Stimulated activated CD8-positive, alpha-beta memory T cell treated with anti-CD3 and anti-CD28 coated beads, Interleukin-4, amount 100 ng/mL, for 4 hours (primary cell): ENCODE measurements at places on chromosomes 16 and 17.

DNA sequence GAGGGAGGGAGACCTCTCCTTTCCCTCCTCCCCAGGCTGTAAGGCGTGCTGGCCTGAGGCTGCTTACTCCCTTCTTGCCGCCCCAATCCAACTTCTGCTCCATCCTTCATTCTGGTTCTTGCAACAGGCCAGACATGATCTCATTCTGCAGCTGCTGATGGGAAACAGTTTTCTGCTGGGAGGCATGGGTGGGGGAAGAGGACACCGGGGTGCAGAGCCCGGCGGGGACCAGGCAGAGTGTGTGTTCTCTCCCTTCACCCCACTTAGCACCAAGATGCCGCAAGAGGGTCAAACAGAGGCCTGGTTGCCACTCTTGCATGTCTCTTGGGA is 1.4 kb downstream of the SARM1 start:
- no peak for DNase-seq

DNA sequence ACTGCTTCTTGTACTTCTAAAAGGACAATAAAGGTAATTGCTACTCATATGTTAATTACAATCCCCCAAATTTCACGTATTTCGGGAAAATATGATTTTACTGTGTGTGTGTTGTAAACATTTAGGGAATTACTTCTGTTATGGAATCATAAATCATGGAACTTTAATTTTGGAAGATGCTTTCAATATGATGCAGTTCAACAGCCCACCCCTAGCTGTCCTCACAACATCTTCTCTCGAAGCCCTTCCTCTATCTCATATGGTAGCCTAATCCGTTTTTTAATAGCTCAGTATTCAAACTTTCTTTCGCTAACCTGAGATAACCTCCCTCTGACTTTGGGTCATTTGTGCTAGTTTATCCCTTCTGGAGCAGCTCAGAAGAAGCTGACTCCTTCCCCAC is 78.4 kb downstream of the ANKFN1 start:
- no peak for DNase-seq

GRCh38 chr16:3677994-3678393 is 23.5 kb downstream of the DNASE1 start:
- DNase-seq: no peak

DNA sequence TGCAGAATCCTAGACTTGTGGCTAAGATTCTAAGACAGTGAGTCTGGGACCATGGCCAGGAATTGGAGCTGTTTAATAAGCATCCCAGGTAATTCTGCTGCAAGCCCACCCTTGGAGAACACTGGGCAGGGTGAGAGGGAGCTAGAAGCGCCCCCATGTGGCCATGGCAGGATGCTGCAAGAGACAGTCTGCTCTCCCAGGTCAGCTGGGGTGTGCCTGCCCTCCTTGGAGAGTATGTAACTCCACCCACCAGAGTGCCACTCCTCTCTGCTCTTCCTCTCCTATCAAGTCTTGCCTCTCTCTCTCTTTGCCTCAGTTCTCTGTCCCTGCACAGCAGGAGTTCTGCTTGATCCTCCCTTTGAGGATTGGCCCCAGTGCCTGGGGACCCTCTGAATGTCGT is 14.9 kb downstream of the RCVRN start:
- no peak for DNase-seq

GRCh38 chr17:70104791-70105523 is 29.9 kb downstream of the KCNJ16 start:
- no peak for DNase-seq

- DNase-seq: no peak
Measured at GRCh38 chr16:30899794-30900193, 3.4 kb downstream of the CTF1 start.

DNA sequence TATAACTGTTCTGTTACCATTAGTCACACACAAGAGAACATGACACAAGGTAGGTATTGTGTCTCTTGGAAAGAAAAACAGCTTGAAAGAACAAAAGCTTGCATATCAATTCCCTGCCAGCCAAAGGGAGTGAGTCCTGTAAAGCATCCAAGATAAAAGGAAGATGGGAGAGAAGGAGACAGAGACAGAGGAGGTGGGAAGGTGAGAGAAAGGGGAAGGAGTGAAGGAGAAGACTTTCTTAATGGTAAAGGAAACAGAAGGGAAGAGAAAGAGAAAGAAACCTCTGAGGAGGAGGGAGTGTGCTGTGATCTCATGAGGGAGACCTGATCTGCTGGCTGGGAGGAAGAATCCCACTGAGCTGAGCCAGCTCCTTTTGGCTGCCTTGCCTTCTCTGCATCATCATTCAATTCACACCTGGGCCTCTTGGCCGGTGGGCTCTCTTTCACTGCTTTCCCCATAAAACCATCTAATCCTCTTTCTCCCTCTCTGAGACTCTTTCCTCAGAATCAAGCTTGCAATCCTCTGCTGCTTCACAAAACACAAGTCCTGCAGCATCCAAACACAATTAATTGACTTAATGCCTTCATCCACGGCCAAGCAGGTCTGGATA is 271.6 kb downstream of the ABCC12 start:
- DNase-seq: no peak

DNA sequence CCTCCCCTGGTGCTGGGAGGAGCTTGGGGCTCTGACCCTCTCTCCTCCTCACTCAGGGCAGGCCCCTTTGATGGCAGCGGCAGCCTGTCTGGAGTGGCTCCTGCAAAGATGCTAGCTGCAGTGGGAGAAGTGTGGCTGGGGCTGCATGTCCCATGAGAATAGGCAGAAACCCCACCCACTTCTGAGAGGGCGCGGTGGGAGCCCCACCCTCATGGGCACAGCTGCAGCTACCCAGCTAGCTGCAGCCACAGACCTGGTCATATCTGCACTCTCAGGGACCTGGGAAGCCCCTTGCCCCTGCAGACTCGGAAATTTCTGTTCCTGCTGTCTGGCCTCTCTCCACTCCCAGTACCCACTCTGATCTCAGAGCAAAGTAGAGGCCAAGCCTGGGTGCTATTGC is 72.2 kb upstream of the BRD7 start:
- no peak for DNase-seq

- no peak for DNase-seq
Measured at GRCh38 chr17:38749223-38750043, 1.3 kb upstream of the PCGF2 start.

DNA sequence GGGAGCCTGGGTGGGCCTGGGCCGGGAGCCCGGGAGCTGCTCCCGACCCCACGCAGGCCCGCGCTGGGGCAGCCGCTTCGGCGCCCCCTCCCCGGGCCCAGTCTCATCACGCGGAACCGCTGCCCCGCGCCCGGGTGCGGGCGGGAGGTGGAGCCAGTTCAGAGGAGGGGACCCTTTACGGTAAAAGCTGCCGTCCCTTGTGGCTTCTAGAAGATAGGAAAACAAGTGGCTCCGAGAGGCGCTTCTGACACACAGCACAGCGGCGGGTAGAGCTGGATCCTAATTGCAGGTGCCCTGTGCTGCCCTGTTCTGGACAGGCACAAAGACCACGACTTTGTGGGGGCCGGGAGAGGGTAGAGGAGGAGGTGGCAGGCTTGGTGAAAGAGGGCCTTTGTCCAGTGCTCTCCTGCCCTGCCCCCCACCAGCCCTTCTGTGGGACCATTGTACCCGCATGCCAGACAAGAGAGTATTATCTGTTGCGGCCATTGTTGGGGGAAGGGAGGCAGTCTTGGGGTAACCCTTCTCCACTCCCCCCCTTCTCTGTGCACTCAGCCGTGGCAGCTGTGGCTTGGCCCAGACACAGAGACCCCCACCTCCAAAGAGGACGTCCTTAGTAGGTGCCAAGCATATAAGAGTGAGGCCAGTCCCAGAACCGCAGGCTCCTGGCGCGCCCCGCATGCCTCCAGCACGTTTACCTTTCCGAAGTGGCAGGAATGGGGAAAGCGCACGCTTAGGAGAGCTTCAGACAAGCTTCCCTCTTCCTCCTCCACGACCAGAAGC is 736 bp downstream of the CNP start:
- DNase-seq: no peak

- no peak for DNase-seq
Measured at GRCh38 chr17:41483991-41484826, 3.3 kb upstream of the KRT35 start.

GRCh38 chr17:32261417-32261736 is 4.3 kb upstream of the RHBDL3 start:
- DNase-seq: no peak

GRCh38 chr16:87086575-87086974 is 230.6 kb downstream of the C16orf95 start:
- DNase-seq: no peak
